ENCODE measurements at places on chromosomes 1 and 21.

DNA sequence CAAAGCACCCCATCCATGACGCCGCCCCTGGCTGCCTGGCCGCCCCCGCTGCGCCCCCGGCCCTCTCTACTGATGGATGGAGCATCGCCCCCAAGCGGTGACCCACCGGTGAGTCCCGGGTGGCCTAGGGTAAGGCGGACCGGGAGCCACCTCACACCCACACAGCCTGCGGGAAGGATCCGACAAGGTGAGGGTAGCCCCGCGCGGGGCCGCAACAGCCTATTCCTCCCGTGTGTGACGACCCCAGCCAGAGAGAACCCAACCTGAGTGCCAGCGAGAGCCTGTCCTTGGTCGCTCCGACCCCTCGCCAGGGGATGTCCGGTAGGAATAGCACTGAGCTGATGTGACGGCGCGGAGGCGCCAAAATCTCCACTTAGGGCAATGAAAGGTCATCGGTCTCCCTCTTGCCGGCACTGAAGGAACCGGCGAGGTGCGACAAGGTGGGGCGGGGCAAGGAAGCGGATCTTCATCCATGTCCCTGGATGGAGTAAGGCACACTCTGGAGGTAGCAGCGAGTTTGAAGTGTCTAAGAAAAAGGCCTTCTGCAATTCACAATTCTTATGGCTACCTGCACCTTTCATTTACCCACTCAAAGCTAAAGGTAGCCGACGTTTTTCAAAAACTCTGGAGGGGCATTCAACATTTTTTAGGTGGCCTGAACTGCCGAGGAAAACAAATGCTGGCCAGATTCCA is 19.7 kb upstream of the CHIA start:
- H3K36me3 ChIP-seq: peaks cover 5% of the 10 kb centered on the region
- peaks cover 11% of the 10 kb centered on the region for H3K4me1 ChIP-seq

DNA sequence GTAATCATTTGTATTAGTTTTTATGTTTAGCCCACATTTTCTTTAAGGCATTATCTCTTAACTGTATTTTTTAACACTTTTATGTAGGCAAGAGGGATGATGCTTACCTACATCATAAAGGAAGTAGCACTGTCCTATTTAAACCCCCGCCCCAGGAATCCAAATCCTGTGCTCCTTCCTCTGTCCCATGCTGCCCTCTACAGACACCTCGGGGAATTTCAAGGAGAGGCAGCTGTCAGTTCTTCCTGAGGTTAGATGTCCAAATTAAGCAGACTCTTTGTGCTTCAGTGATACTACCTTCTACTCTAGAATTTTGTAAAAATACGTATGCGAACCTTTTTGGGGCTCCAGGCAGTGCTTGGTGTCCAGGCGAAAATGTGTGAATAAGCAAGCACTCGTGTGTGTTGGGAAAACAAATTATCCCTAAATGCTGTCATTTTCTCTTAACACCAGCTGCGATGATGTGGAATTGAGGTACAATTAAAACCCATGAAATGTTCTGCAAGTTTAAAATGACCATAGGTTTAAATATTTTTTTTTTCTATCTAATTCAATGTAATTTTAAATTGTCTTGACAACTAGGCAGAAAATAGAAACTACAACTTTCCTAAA is 19.2 kb downstream of the CRCT1 start:
- no peaks in the 10 kb centered on the region for H3K4me1 ChIP-seq
- no peak overlapping the region for H3K27ac ChIP-seq
- no peaks in the 10 kb centered on the region for H3K36me3 ChIP-seq

- no peak overlapping the region for H3K4me3 ChIP-seq
- H3K36me3 ChIP-seq: no peaks in the 10 kb centered on the region
- H3K4me1 ChIP-seq: no peaks in the 10 kb centered on the region
Measured at GRCh38 chr1:14738235-14738634, 139.8 kb downstream of the KAZN start.

- H3K4me1 ChIP-seq: no peaks in the 10 kb centered on the region
- H3K36me3 ChIP-seq: no peaks in the 10 kb centered on the region
- H3K27ac ChIP-seq: no peak overlapping the region
- no peak overlapping the region for H3K4me3 ChIP-seq
- DNase-seq: no peak
Measured at GRCh38 chr1:239826211-239826610, 265.5 kb upstream of the FMN2 start.

DNA sequence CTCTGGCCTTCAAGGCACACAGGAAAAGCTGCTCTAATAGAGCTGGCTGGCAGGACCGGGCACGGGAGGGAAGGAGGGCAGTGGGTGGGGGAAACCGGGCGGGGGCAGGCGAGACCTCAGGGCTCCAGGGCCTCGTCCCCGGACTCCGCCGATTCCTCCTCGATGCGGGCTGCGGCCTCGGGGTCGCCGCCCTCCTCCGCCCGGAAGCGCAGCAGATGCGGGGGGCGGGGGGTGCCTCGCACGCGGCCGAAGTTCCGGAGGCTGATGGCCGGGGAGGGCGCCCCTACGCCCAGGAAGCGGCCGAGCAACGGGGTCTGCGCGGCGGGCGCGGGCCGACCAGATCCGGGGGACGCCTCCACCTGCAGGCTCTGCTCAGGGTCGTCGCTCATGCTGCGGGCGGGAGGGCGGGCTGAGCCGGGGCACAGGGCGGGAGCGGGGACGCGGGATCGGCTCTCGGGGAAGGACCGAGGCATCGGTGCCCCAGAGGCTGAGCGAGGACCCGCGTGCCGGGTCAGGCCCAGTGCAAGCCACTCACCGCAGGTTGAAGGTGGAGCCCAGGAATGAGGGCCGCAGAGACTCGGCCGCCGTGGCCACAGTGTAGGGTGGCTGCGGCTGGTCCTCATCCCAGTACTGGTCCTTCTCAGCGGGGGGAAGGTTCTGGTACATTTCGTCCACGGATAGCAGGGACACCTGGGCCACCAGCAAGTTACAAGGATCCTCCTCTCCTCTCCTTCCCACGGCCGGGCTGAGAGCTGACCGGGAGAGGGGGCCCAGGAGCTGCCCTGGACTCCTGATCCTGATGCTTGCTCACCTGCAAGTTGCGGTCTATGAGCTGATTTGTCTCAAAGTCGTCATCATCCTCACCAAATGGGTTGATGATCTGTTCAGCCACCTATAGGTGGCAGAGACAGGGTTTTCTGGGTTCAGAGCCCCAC is 3.6 kb downstream of the BEST4 start:
- H3K4me3 ChIP-seq: peak overlapping the region; percentile 77
- DNase-seq: peak; percentile 60
- H3K27ac ChIP-seq: peak overlapping the region; percentile 97
- H3K36me3 ChIP-seq: peaks cover 3% of the 10 kb centered on the region

GRCh38 chr1:64421377-64421776 is 48.6 kb upstream of the CACHD1 start:
- H3K36me3 ChIP-seq: no peaks in the 10 kb centered on the region
- no peak overlapping the region for H3K4me3 ChIP-seq
- peaks cover 8% of the 10 kb centered on the region for H3K27me3 ChIP-seq
- DNase-seq: no peak
- H3K4me1 ChIP-seq: no peaks in the 10 kb centered on the region
- no peak overlapping the region for H3K27ac ChIP-seq

DNA sequence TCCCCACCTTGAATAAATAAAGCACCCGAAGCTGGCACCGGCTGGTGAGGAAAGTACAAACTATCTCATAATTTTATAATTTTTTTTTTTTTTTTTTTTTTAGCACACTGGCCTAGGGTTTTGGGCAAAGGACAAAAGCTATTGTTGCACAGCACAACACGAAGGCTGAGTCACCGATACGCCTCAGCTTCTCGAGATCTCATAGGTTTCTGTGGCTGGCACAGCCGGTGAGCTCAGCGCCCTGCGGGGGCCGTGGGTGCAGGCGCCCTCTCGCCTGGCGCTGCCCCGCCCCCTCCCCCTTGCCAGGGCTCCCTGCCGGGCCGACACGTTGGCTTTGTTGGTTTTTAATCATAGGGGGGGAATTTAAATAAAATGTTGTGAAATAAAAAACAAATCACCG is 17.2 kb downstream of the CASZ1 start:
- no peak overlapping the region for H3K27ac ChIP-seq
- H3K4me3 ChIP-seq: no peak overlapping the region
- no peaks in the 10 kb centered on the region for H3K4me1 ChIP-seq
- no peaks in the 10 kb centered on the region for H3K27me3 ChIP-seq

- H3K27me3 ChIP-seq: no peaks in the 10 kb centered on the region
- peaks cover 83% of the 10 kb centered on the region for H3K36me3 ChIP-seq
- H3K4me1 ChIP-seq: peaks cover 30% of the 10 kb centered on the region
- no peak overlapping the region for H3K4me3 ChIP-seq
Measured at GRCh38 chr21:33254766-33255165, 11.4 kb upstream of the IL10RB start.

DNA sequence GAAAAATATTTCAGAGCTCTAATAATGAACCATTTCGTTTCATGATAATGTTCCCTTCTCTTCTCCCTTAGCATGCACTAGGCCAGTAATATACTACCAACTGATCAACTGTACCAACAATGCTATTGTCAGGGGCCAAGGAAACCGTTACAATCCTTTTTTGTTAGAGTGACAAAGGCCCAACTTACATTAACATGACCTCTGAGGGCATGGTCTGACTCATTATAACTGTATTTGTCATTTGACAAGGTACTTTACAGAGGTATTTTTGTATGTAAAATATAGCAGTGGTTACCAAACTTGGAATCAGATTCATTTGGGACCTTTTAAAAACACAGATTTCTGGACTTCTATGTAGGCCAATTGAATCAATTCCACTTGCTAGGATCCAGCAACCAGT is 102.6 kb upstream of the RRP15 start:
- no peaks in the 10 kb centered on the region for H3K4me1 ChIP-seq
- no peaks in the 10 kb centered on the region for H3K36me3 ChIP-seq
- H3K4me3 ChIP-seq: no peak overlapping the region
- no peak for DNase-seq

DNA sequence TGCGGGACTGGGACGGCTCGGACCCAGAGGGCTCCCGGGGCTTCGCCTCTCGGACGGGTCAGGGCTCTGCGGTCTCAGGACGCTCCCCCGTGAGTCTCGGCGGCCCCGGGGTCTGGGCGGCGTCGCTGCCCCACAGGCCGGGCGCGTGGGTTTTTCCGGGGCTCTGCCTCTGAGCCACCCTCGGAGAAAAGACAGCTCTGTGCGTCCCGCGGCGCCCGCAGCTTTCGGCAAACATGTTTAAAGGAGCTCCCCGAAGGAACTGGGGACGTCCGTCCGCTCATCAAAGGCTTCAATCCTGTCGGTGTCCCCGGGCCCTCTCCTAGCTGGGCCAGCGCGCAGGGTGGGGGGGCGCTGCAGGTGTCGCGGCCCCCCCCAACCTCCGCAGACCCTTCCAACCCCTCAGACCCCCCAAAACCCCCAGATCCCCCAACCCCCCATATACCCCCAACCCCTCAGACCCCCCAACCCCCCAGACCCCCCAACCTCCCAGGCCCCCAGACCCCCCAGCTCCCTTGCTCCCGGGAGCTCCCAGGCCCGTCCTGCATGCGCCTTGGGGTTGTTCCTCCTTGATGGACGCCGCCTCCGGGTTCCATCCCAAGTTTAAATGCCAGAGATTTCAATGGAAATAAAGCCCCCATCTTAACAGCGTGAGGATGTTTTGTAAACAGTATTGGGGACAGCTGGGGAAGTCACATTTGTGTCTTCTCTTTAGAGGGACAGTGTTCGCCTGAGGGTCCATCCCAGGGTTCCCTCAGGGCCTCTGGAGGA is 996 bp upstream of the C1orf159 start:
- no peak for DNase-seq
- H3K36me3 ChIP-seq: no peaks in the 10 kb centered on the region
- peaks cover 4% of the 10 kb centered on the region for H3K4me1 ChIP-seq
- H3K4me3 ChIP-seq: peak overlapping the region; percentile 39
- peaks cover 3% of the 10 kb centered on the region for H3K27me3 ChIP-seq
- no peak overlapping the region for H3K27ac ChIP-seq

DNA sequence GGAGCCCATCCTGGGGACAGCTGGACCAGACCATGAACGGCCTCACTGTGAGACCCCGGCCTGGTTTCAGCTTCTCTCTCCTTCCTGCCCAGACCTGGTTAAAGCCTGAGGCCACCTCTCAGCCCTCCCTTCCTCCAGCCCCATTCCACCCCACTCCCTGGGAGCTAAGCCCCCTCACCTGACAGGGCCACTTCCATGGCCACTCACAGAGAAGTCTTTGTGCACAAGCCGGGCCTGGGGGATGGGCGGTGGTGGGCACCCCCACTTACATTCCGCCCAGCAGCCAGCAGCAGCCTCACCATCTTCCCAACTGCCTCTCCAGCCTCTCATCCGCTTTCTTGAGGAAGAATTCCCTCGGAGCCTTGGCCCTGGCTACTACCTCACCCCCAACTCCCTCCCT is 40.4 kb downstream of the RHBG start:
- no peak overlapping the region for H3K27ac ChIP-seq
- DNase-seq: no peak
- no peak overlapping the region for H3K4me3 ChIP-seq

Measured in immature natural killer cell (primary cell).